Bronchial epithelial cell (primary cell): ENCODE measurements at places on chromosomes 7 and 10. TPM values are rescaled to one million over a fixed set of nuclear protein-coding genes. Genes with fewer than 3 reads are reported as not detected.

Gene CCDC172
- not detected in 2 replicates for total RNA-seq

Gene LRRC61
- total RNA-seq = 7.6 and 8.2 TPM in 2 replicates

Gene CXCL12
- under 0.01 and 1.3 TPM in 2 replicates for total RNA-seq

Gene ELMO1
- total RNA-seq = under 0.01 TPM in 1 of 2 replicates, not detected in the other

Gene TECPR1
- total RNA-seq = 8.2 and 12.4 TPM in 2 replicates

Gene IFIT1B
- total RNA-seq = not detected in 2 replicates

Gene ATP6V0A4
- not detected in 2 replicates for total RNA-seq

Gene ACTR3C
- 4.2 and 6.4 TPM in 2 replicates for total RNA-seq

Gene CYP2C8
- 0.13 TPM in 1 of 2 replicates, not detected in the other for total RNA-seq

Gene NUPR2
- total RNA-seq = not detected in 2 replicates

Gene CHAT
- total RNA-seq = not detected in 2 replicates

Gene GPR37
- total RNA-seq = 1.6 and 3.7 TPM in 2 replicates

Gene GPER1
- under 0.01 and 0.13 TPM in 2 replicates for total RNA-seq
